Stimulated activated CD8-positive, alpha-beta memory T cell treated with anti-CD3 and anti-CD28 coated beads, Interleukin-15, amount 100 ng/mL, for 24 hours (primary cell): ENCODE measurements at places on chromosomes 2 and 18.

- no peak for DNase-seq
Observed at GRCh38 chr18:45657357-45658335, 42.4 kb downstream of the SLC14A2 start.

DNA sequence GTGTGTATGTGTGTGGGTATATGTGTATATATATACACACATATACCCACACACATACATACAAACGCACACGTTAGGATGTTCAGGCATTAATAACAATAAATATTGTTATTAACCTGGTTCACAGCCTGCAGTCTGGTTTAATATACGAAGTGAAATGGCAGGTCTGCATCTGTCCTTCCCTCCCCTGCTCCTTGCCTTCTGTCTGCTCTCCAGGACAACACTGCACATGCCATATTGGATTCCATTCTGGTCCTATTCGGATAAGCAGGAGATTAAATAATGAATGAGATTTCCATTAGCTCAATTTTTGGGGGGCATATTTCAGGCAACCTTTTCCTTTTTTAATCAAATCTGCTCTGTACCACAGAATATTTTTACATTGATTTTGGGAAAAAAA is 158.0 kb downstream of the CELF4 start:
- DNase-seq: no peak

DNA sequence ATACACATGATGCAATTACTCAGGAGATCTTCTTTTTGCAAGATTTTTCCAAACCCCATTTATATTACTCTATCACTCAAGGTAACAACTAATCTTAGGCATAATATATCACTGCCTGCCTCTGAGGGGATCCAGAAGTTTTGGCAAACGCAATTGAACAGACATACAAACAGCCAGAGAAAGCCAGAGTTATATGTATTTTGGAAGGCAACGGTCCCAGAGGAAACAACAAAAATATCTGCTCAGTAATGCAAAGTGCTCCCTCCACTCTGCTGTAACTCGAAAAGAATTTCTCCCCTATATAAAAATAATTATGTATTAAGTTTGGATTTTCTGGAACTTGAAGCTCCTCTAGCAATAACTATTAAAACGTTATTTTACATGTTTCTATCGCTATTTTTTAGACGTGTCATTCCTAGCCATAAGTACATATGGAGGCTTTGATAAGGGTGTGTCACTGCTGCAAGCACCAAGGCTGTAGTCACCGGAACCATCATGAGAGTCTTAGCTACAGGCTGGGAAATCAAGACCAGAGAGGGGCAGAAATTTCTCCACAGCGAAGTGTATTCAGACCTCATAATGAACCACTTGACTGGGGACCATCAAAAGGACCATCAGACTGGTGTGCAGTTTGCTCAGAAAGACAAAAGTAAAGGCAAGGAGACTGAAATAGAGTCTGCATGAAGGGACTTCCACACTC is 3.7 kb upstream of the GKN1 start:
- DNase-seq: no peak

GRCh38 chr2:143473216-143473615 is 344.0 kb downstream of the ARHGAP15 start:
- no peak for DNase-seq

- no peak for DNase-seq
Observed at GRCh38 chr2:232588680-232589585, 38.4 kb downstream of the EIF4E2 start.

GRCh38 chr2:11465110-11465484 is 864 bp downstream of the E2F6 start:
- no peak for DNase-seq

GRCh38 chr2:234676783-234677450 is 180.0 kb upstream of the ARL4C start:
- DNase-seq: no peak

- DNase-seq: no peak
Observed at GRCh38 chr18:37403100-37403781, 162.4 kb downstream of the CELF4 start.

DNA sequence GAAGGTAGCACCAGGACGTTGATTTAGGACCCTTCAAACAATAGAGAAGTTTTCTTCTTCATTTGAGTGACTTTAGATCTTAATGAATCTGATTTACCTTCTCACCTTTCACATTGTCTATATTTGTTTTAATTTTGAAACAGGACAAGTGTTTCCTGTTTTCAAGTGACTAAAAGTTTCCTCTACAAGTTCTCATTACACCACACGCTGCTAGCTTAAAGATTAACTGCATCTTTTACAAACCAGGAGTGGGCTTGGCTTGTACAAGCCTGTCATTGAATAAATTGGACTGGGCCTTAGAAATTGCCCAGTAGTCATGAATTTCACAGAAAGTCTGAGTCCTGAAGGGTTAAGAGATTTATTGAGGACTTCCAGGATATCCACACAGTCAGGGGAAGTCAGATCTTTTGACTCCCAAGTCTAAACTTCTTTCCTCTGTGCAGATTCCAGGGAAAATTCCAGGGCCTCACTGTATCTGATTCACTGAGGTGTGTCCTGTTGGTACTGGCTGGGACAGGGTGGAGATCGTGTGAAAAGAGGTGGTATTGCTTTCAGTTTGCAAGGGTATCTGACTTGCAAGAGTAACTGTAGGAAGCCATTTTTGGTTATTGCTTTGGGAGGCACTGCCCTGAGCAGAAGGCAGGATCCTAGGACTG is 3.4 kb downstream of the SGPP2 start:
- no peak for DNase-seq

GRCh38 chr2:179952658-179953057 is 54.4 kb downstream of the CWC22 start:
- no peak for DNase-seq

- no peak for DNase-seq
Observed at GRCh38 chr2:226755631-226756030, 44.0 kb downstream of the IRS1 start.
